NT2/D1 (cell line): ENCODE measurements at places on chromosomes 12 and 14.
A peak's percentile ranks its signal among the peaks of the same experiment; 100 is the strongest.

GRCh38 chr12:46578190-46578982, 205.8 kb upstream of the SLC38A2 start:
- no peak for DNase-seq

GRCh38 chr14:77316872-77317301, 3.8 kb downstream of the POMT2 start:
- no peak for DNase-seq

- no peak for DNase-seq
Measured at GRCh38 chr12:60921541-60921940, 1325.7 kb downstream of the SLC16A7 start.

DNA sequence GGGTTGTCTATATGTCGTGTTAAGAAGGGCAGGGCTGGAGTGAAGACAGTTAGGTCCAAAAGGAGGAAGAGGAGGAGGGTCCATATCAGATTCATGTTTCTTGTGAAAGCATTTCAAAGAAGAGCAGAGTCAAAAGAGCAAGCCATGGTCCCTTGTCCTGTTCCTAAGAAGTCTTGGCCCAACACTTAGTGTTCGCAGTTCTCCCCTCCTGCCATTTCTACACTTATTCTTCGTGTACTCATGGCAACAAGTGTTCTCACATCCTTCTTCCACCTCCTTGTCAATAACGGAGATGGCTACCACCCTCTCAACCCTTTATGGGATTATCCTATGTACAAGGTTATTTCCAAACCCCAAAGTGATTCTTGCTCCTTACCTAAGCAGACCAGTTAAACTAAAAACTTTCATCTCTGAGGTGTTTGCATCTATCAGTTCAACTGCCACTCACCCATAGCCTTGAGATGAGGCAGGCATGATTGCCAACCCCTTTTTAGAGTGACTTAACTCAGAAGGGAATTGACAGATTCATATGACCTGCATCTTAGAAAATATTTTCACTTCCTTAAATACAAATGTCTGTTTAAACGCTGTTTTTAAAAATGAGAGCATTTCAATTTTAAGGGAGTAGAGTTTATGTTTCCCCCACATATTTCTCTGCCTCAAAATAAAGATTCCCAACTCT, 19.8 kb upstream of the RNASE2 start:
- no peak for DNase-seq

DNA sequence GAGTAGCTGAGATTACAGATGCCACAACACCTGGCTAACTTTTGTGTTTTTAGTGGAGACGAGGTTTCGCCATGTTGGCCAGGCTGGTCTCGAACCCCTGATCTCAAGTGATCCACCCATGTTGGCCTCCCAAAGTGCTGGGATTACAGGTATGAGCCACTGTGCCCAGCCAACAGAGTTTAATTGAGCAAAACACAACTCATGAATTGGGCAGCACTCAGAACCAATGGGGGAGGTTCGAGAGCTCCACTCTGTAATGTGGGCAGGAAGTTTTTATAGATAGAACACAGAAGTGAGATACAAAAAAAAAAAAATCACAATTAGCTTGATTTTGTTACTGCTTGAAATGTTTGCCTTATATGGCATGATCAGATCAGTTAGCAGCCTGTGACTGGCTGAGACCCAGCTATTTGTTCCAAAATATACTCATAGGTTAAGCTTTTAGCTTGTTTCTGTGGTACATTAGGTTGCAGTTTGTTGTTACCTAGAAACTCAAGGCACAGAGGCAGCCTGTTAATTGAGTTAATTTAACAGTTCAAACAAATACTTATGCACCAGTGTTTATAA, 1.4 kb upstream of the P2RX2 start:
- DNase-seq, result no peak

GRCh38 chr12:104939089-104939488, 19.0 kb downstream of the SLC41A2 start:
- DNase-seq, result no peak

GRCh38 chr12:78885466-78885865, 20.9 kb downstream of the SYT1 start:
- DNase-seq, result no peak

- DNase-seq, result no peak
Measured at GRCh38 chr12:18217966-18218365, 43.4 kb upstream of the PIK3C2G start.

- DNase-seq, result no peak
Measured at GRCh38 chr12:1488908-1489381, 105.4 kb downstream of the FBXL14 start.

- no peak for DNase-seq
Measured at GRCh38 chr12:66047411-66048021, 83.0 kb downstream of the LLPH start.

GRCh38 chr14:29242755-29243754, 476.5 kb downstream of the FOXG1 start:
- no peak for DNase-seq

DNA sequence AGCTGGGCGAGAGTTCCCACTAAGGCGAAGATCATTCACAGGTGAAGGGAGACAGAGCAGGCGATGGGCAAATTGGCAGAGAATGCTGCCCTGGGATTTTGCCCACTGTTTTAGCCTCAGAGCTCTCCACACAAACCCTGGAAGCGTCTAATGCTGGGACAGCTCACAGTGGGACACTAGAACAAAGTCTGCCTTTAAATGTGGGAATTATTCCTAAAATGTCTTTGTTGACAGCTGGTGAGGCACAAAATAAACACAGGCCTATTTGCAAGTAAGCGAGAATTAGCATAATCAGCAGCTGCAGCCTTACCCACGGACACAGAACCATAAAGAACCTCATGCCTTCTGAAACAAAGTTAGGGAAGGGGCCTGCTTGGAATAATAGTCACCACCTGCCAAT, 824.5 kb downstream of the AACS start:
- DNase-seq, result no peak

- no peak for DNase-seq
Measured at GRCh38 chr14:60819575-60819974, 85.0 kb downstream of the MNAT1 start.

- no peak for DNase-seq
Measured at GRCh38 chr14:100785626-100786025, 40.3 kb upstream of the MEG3 start.

DNA sequence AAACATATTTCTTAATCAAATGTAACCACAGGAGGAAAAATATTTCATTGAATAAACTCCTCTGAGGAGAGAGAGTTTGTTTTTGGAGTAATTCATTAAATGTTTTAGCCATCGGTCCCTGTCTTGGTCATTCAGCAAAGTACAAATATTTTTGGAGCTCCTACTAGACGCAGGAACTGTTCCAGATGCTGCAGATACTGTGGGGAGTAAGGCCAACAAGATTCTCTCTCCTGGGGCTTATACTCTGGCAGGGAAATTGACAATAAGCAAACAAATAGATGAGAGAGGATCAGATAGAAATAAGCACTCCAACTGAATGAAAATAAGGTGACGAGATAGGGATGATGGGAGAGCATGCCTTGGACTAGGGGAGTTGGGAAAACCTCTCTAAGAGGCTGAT, 264.1 kb downstream of the TTC8 start:
- no peak for DNase-seq

- DNase-seq, result no peak
Measured at GRCh38 chr12:48671231-48671856, 10.7 kb downstream of the KANSL2 start.

DNA sequence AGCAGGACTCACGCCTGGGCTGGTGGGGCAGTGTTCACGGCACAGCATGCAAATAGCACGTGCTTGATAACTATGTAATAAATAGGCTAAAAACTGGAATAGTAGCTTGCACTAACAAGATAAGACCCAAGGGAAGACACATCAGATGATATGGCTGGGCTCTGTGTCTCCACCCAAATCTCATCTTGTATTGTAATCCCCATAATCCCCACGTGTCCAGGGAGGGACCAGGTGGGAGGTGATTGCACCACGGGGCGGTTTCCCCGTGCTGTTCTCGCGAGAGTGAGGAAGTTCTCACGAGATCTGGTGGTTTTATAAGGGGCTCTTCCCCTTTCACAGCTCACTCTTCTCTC, 46.9 kb downstream of the RIMBP2 start:
- no peak for DNase-seq

- DNase-seq, result no peak
Measured at GRCh38 chr14:86936556-86936955, 1056.4 kb downstream of the GALC start.

DNA sequence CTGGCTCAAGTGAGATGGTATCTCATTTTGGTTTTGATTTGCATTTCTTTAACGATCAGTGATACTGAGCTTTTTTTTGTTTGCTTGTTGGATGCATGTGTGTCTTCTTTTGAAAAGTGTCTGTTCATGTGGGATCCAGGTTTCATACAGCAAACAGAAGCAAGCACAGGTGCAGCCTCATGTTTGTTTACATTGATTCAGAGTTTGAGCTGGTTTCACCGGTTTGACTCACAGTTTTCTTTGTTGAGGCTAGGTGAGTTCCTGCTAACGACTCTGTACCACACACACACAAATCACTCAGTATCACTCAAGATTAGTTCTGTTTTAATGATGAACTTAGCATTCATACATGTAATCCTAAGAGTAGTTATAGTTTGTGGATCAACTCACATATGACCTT, 3.7 kb downstream of the OR10G2 start:
- DNase-seq, result no peak

GRCh38 chr12:75487308-75487707, 6.8 kb downstream of the GLIPR1 start:
- DNase-seq, result no peak

GRCh38 chr14:22781301-22781991, 15.0 kb downstream of the OXA1L start:
- no peak for DNase-seq

DNA sequence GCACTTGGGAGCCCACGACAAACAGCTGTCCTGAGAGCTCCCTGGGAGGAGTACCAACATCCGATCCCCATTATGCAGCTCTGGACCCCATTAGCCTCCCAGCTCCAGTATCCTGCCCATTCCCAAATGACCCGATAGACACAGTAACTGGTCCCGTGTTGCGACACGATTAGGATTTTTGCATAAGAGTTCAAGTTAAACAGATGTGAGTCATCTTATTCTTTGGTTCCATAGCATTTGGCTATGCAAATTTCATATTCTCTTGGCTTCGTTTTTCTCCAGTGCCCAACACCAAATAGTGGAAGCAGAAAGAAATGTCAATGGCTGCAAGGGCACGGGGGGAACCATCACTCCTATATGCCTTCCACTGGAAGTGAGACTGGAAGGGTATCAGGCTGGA, 43.0 kb upstream of the LRRC10 start:
- no peak for DNase-seq

GRCh38 chr14:24087004-24087403, 7.1 kb upstream of the PCK2 start:
- no peak for DNase-seq

- no peak for DNase-seq
Measured at GRCh38 chr14:51093371-51094281, 1.3 kb downstream of the TRIM9 start.

- DNase-seq, result no peak
Measured at GRCh38 chr12:65881965-65882413, 57.7 kb downstream of the HMGA2 start.

GRCh38 chr12:66320996-66321395, 18.7 kb downstream of the HELB start:
- DNase-seq, result no peak

GRCh38 chr14:52678591-52678990, 16.8 kb downstream of the ERO1A start:
- no peak for DNase-seq

- no peak for DNase-seq
Measured at GRCh38 chr12:110367181-110367864, 36.2 kb downstream of the ANAPC7 start.

DNA sequence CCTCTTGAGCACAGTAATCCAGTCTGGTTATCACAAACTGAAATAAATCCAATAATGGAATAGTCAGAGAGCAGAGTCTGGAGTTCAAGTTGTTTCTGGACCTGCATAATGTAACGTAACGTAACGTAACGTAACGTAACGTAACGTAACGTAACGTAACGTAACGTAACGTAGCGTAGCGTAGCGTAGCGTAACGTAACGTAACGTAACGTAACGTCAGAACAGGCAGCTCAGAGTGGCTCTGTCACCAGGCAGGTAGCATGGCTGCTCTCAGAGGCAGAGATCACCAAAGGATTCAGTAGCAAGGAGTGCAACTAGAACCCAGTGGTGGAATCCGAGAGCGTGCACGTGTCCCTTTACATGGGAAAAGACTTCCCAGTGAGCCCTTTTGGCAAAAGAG, 85.7 kb upstream of the USP44 start:
- no peak for DNase-seq

- no peak for DNase-seq
Measured at GRCh38 chr12:12507121-12507520, 55.5 kb downstream of the DUSP16 start.

GRCh38 chr14:33460164-33460563, 490.7 kb downstream of the EGLN3 start:
- DNase-seq, result no peak

DNA sequence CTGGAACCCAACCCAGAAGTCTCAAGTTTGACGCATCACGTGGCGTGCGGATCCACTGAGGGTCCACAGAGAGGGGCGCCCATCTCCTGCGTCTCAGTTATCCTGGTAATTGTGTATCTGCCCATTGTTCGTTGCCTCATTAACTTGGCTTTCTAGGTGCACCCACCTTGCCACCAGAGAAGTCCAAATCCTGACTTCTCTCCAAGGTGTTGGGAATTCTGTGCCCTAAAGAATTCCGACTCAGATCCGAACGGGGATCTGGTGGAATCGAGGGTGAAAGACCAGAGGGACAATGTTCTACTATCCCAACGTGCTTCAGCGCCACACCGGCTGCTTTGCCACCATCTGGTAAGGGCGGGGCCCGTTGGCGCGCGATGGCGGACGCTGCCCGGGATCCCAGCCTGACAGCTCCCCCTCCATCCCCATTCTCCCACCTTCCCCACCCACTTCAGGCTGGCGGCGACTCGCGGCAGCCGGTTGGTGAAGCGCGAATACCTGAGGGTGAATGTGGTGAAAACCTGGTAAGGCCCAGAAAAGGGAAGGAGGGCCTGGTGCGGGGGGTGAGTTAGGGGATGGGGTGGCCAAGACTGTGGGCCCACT, 481 bp downstream of the REC8 start:
- no peak for DNase-seq

- no peak for DNase-seq
Measured at GRCh38 chr12:101552277-101552676, 42.5 kb upstream of the MYBPC1 start.

- DNase-seq, result peak; percentile 69
Measured at GRCh38 chr12:126874427-126875026, 1392.4 kb upstream of the TMEM132C start.

DNA sequence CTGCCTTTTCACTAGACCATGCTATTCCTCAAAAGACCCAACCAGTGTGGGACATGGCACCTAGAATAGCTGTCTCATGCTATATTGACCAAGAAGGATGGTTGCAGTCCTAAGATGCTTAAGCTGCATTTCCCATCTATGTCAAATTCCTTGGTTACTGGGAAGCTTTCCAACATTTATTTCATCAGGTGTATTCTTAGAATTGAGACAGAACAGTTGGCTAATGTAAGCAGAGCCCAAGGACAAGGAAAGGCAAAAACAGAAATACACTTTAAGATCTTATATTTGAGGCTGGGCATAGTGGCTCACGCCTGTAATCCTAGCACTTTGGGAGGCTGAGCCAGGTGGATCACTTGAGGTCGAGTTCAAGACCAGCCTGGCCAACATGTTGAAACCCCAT, 24.7 kb downstream of the ARG2 start:
- no peak for DNase-seq

- no peak for DNase-seq
Measured at GRCh38 chr12:86748894-86749293, 492.7 kb upstream of the MGAT4C start.

GRCh38 chr14:102930753-102931579, 8.5 kb downstream of the AMN start:
- no peak for DNase-seq
